ENCODE measurements at places on chromosomes 1 and 21. TPM values are rescaled to one million over a fixed set of nuclear protein-coding genes. Genes with fewer than 3 reads are reported as not detected.

Gene SH3D21
- total RNA-seq, result 4.7 TPM

Gene MLLT11
- 1.8 TPM for total RNA-seq

Gene KIF2C
- 6.1 TPM for total RNA-seq

Gene ACKR1
- total RNA-seq, result 2.4 TPM

Gene POFUT2
- total RNA-seq, result 51.5 TPM

Gene LIN28A
- total RNA-seq, result not detected

Gene KCNJ15
- total RNA-seq, result not detected

Gene TNFRSF4
- total RNA-seq, result 1.9 TPM

Gene ELF3
- not detected for total RNA-seq

Gene TPTE
- not detected for total RNA-seq

Gene GOLT1A
- total RNA-seq, result not detected

Gene TRAF3IP3
- total RNA-seq, result not detected

Gene MATN1
- not detected for total RNA-seq

Gene LMX1A
- total RNA-seq, result not detected

Gene ERICH3
- total RNA-seq, result not detected

Gene PIGP
- total RNA-seq, result 10.0 TPM
